ENCODE measurements at places on chromosomes 7 and 10.

DNA sequence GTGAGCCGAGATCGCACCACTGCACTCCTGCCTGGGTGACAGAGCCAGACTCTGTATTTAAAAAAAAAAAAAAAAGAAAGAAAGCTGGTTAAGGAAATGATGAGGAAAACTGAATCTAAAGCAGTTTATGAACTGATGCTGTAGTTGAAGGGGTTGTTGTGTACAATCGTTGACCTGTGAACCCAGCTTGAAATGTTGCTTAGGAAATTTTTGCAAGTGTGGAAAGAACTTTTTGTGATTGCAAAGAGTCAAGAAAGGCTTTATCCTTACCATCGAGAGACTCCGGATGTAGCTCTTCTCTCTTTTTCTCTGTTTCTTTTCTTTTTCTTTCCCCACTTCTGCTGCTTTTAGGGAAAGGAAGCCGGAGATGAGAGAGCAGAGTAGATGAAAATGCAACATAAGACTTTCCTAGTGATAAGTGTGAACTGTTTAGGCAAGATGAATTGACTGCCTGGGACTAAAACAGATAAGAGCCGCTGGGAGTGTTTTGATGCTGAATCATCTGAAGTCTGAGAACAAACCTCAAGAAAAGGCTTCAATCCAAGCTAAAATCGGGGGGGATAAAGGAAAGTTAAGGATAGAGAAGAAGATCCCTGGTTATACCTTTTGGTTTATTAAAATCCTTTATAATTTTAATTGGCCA, 69.0 kb downstream of the TAF3 start:
- no peak for DNase-seq

DNA sequence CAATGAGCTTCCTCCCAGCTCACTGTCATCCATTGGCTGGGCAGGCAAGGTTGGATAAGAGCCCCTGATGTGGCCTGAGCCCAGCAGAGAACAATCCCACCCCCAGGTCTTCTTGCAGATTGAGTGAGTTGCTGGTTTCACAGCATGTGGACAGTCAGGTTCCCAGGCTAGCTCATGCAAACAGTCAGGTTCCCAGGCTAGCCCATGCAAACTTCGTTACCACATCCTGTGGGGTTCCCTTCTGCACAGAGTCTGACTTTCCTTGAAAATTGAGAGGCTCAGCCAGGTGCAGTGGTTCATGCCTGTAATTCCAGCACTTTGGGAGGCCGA, 67.1 kb downstream of the TMEM130 start:
- DNase-seq = no peak

DNA sequence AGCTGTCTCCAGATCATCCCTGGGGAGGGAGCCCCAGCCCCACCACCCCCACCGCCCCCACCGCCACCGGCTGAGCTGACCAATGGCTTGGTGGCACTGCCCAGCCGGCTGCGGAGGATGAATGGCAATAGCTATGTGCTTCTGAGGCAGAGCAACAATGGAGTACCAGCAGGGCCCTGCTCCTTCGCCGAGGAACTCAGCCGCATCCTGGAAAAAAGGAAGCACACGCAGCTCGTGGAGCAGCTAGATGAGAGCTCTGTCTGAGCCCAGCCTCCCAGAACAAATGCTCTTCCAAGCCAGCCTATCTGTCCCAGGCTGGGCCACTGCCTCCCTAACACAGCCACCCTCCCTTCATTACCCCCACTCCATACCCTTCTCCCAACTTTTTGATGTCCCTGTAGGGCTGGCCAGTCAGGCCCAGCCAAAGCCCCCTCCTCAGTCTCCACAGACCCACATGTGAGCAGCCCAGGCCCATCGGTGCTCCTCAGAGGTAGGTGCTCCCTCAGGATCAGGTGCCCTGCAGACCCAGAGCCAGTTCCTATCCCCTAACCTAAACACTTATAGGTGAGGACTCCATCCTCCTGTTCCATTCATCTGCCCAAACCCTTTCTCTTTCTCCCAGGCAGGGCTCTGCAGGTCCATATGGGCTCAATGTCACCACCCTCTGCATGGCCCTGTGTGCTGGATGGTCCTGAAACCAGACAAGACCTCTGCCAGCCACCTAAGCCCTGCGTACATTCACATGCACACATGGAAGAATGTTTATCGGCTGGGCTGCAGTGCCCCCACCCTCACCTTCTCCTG, 3.2 kb downstream of the MRPL43 start:
- no peak for DNase-seq

DNA sequence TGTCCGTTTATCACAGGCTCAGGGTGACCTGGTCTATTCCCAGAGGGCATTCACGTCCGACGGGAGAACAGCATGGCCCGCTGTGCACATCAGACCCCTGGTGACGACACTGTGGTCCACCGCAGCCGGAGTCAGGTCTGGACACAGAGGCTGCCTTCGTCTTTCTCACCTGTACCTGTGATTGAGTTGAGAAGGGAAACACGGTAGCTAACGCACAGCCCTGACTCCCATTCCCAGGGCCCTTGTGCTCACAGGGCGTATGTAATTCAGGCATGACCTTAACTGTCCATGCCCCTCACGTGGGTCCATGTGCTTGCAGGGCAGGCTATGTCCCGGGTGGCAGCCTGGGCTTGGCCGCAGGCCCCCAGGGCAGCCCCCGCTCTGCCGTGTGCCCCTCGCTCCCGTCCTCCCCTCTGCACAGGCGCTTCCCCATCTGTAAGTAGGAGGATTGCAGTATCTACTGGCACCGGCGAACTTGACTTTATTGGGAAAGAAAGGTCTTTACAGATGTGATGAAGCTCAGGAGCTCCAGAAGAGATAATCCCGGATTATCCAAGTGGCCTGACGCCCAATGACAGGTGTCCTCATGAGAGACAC, 221.3 kb upstream of the TCERG1L start:
- DNase-seq = no peak

DNA sequence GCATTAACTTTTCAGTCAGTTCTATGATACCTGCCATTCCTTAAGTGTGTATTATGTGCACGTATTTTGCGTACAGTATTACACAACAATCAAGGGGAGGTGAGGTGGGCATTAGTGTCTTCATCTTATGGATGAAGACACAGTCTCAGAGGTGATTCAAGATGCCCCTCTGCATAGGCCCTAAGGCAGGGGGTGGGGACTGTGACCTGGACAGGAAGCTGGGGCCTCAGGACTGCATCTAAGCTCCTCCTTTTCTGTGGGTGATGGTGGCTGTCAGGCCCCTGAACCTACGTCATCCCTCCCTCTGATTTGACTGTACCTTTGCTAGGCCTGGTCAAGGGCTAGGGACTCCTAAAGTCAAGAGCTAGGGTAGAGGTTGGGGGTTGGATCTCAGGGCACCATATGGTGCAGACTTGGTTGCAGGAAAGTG, 38.9 kb downstream of the HK1 start:
- no peak for DNase-seq

- no peak for DNase-seq
Observed at GRCh38 chr10:104630731-104631130, 10.4 kb upstream of the SORCS3 start.

DNA sequence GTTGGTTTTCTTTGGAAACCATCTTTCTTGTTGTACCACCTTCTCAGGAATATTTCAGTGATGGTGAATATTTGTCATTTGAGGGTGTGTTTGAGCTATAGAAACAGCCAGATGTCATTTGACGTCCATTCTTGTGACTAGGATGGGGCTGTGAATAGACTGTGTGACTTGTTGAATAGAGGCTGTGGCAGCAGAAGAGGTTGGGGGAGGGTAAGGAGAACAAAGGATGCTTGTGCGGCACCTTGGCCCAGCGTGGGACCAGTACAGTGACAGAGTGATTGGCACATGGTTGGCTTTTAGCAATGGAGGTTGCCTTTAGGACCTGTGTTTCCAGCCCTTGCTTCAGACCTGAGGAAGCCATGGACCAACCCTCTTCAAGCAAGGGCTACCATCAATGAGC, 11.3 kb downstream of the DMBT1 start:
- no peak for DNase-seq

DNA sequence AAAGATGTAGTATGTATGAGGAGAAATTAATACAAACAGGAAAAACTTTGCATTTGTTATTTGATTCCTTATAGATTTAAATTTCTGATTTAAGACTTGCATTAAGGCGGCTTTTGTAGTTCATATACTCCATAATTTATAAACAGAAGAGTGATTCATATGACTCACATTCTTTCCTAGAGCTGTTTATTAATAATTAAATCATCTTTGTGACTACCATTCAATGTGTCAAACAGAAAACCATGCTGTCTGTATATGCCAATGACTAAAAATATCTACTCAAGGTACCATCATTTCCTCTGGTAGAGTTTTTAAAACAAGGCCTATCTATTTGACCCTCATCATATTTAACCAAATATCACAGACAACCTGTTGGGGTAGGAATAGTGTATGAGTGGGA, 501.7 kb downstream of the PARD3 start:
- DNase-seq = no peak

- DNase-seq = no peak
Observed at GRCh38 chr7:96285579-96285978, 36.3 kb downstream of the SLC25A13 start.

All from suppressor macrophage (primary cell).